ENCODE measurements at places on chromosomes 1 and 21.

- no peak for DNase-seq
Measured at GRCh38 chr1:162930976-162931560, 70.1 kb upstream of the CCDC190 start.

DNA sequence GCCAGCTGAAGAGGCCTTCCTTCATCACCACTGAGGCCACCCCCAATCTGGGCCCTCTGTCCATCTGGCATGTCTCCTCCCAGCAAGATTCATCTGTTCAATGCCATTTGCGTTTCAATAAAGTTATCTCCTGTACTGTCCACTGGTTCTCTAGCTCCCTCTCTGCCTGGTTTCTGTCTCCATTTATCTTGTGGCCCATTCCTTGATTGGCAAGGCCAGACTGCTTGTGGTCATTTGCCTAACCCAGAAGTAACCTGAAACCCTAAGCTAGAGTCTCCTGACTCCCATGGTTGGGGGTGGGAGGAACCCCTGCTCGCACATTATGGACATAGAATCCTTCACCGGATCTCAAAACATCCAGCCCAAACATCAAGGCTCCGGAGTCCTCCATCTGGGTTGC, 2.1 kb upstream of the IPO9 start:
- no peak for DNase-seq

DNA sequence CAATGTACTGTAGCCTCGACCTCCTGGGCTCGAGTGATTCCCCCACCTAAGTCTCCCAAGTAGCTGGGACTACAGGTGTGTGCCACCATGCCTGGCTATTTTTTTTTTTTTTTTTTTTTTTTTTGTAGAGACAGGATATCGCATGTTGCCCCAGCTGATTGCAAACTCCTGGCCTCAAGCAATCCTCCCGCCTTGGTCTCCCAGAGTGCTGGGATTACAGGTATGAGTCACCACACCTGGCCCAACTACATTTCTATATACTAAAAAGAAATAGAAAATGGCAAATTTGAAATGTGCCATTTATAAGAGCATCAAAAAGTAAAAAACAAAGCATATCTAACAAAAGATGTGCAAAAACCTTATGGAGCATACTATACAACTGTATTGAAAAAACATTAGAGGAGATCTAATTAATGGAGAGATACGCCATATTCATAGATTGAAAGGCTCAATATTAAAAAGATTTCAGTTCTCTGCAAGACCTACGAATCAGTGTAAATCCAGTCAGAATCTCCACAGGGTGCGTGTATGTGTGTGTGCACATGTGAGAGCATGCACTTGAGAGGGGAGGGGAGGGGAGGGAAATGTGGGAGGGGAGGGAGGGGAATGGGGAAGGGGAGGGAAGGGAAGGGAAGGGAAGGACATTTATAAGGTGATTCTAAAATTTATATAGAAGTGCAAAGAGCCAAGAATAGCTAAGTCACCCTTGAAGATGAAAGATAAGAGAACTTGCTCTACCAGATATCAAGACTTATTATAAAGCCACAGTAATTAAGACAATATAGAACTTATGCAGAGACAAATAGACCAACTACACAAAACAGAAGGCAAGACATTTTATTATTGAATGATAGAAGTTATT, 15.5 kb upstream of the PADI4 start:
- DNase-seq = no peak

GRCh38 chr21:44391345-44392091, 38.1 kb downstream of the TRPM2 start:
- DNase-seq = no peak

DNA sequence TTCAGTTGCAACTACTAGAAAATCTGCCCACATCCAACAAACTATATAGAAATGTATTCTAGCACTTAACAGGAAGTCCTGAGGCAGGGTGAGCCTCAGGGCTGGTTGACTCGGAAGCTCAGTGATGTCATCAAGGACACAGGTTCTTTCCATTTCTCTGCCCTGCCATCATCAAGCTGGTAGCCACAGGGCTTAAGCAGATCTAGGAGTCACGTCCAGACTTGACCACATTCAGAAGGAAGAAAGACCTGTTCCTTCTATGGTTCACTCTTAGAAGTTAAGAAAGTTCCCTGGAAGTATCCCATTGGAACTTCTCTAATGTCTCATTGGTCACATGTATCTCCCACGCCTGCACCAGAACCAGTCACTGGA, 438.1 kb downstream of the PRDM2 start:
- no peak for DNase-seq

GRCh38 chr1:67689267-67690017, 4.4 kb downstream of the GADD45A start:
- no peak for DNase-seq

- no peak for DNase-seq
Measured at GRCh38 chr1:231000639-231001038, 21.7 kb downstream of the ARV1 start.

GRCh38 chr1:185720633-185721272, 13.4 kb upstream of the HMCN1 start:
- DNase-seq = no peak

DNA sequence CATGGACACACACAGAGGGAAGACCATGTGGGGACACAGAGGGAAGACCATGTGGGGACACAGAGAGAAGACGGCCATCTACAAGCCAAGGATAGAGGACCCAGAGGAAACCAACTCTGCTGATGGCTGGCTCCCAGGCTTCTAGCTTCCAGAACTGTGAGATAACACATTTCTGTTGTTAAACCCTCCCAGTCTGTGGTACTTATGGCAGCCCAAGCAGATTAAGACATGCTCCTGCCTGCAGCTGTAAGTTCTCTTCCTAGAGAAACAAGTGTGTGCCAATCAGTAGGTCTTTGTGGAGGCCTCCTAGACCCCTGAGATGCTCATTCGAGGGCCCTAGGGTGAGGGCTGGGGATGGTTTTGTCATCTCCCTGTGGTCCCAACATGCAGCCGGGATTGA, 2.7 kb downstream of the AGT start:
- no peak for DNase-seq

GRCh38 chr1:181064011-181064623, 24.4 kb upstream of the IER5 start:
- no peak for DNase-seq

DNA sequence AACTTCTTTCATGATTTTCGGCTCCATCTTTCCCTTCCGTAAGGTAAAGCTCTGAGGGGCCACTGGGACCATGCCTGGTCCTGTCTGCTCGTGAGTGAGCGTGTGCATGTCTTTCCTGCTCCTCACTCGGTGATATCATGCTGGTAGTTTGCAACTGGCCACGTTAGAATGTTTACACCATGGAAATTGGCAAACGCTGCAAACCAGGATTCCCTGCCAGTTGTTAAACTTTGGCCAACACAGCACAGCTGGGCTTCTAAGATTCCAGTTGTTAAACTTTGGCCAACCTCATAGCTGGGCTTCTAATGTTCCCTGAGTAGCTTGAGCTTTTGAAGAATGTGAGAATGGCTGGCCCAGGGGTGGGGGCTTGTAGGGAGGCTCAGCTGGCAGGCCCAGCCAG, 68.0 kb upstream of the ACTL8 start:
- no peak for DNase-seq

GRCh38 chr1:210830034-210831028, 303.6 kb downstream of the KCNH1 start:
- no peak for DNase-seq

GRCh38 chr1:219427989-219428388, 184.9 kb downstream of the ZC3H11B start:
- no peak for DNase-seq

- no peak for DNase-seq
Measured at GRCh38 chr1:156451505-156452160, 48.9 kb downstream of the MEF2D start.

DNA sequence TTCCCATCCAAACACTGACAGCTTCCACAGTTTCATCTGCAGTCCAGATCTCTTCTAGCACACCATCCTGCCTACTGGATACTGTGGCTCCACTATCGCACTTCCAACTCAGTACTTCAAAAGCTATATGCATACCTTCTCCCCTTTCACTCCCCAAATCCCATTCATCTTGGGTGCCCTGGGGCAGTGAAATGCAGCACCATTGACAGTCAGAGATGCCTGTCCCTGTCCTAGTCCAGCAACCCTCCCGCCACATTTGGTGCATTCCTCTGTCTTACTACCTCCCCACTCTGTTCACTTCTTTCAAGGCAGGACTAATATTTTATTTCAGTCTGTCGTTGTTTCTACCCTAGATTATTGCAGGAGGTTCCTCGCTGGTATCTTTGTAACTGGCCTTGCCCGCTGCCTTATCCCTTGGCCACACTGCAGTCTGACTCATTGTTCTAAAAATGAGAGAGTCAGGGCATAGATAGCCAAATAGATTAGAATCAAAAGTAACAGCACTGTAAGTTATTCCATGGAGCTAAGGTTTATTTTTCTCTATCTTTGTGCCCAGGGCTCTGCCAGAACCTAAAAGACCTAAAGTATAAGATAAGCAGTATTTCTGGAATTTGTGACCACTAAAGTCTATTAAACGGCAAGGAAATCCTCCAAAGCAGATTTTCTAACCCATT, 96.7 kb downstream of the ESRRG start:
- DNase-seq = no peak

- no peak for DNase-seq
Measured at GRCh38 chr1:9655836-9656235, 4.3 kb downstream of the PIK3CD start.

DNA sequence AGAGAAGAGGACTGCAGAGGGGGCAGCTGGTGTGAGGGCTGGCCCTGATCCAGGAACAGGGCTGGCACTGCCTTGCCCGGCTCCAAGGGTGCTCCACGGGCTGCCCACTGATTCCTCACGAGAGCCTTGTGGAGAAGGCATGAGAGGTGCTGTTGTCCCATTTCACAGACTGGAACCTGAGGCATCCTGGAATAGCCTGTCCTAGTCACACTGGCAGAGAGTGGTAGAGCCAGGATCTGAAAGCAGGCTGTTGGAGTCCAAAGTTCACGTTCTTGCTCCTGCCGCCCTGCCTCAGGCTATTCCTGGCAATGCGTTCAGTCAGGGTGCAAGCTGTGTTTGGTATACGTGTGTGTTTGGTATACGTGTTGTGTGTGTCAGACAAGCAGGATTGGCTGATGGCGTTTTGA, 1.8 kb downstream of the RER1 start:
- DNase-seq = no peak

DNA sequence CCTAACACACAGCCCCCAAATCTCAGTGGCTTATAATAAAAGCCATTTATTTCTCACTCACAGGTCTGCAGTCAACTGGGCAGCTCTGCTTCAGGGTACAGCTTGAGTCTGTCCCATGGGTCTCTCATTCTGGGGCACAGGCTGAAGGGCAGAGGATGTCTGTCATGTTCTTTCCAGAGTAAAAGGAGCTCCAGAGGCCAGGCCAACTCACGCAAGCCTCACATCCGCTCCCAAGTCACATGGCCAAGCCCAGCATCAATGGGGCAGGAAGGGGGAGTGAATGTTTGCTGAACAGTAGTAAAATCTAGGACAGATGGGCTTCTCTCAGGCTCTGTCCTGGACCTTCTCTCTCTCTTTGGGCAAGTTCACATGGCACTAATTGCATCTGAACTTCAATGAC, 7.1 kb upstream of the SSBP3 start:
- no peak for DNase-seq

- no peak for DNase-seq
Measured at GRCh38 chr1:9510130-9510529, 29.1 kb upstream of the SLC25A33 start.

GRCh38 chr1:248841702-248842395, 3.8 kb downstream of the ZNF672 start:
- DNase-seq = no peak

DNA sequence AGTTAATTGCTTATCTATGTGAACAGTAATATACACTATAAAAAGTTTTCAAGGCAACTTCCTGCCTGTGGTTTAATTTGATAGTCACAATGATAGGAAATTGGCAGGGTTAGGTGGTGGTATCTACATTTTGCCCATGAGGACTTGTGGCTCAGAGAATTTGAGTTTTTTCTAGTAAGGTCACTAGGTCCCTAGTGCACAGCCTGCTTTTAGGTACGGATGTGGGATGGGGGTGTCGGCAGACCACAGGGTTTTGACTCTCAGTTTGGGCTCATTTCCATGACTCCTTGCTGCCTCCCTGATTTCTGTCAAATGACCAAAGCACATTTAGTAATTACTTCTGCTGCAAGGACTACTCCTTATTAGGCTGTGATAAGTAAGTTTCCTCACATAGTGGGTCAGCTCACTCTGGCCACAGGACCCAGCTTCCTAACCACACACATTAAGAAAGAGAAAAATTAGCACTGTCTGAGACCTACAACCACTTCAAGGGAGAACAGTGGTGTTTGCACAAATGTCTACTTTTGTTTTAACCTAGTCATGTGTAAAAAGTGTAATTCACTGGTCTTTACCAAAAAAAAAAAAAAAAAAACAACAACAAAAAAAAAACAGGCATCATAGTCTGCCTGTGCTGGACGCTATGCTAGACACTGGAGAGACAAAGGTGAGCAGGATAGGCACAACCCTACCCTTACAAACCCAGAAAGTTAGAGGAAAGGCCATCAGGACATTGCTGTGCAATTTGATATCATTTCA, 43.7 kb downstream of the MRPL39 start:
- peak; percentile 63 for DNase-seq

DNA sequence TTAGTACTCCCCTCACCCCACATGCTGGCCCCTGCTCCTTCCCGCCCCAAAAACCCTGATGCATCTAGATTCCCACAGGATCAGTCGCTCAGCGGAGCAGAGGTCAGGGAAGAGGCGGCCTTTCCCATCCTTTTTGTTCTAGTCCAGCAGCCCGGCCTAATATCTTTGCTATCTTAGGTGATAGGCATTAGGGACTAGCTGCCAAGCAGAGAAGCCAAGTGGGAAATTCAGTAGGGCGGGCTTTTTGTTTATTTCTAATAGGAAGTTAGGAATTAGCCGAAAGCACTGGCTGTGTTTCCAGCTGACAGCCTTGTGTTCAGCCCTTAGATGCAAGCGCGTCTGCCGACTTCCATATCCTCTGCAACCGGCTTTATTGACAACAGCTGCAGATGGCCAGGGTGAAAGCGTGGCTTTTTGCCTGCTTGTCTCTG, 59.0 kb upstream of the BCAR3 start:
- DNase-seq = no peak

GRCh38 chr1:13699936-13700520, at the start of gene PRDM2:
PRDM2 (plus strand) TSS chr1:13700188; CDS start chr1:13715606, 15,418 bp downstream.
- DNase-seq = peak; percentile 62

GRCh38 chr1:88883156-88883555, 8.2 kb downstream of the GTF2B start:
- no peak for DNase-seq

GRCh38 chr1:2805801-2806430, 4.4 kb upstream of the TTC34 start:
- DNase-seq = no peak

- no peak for DNase-seq
Measured at GRCh38 chr1:220335668-220336067, 63.4 kb upstream of the RAB3GAP2 start.

- DNase-seq = no peak
Measured at GRCh38 chr1:165235777-165236291, 120.7 kb downstream of the LMX1A start.

DNA sequence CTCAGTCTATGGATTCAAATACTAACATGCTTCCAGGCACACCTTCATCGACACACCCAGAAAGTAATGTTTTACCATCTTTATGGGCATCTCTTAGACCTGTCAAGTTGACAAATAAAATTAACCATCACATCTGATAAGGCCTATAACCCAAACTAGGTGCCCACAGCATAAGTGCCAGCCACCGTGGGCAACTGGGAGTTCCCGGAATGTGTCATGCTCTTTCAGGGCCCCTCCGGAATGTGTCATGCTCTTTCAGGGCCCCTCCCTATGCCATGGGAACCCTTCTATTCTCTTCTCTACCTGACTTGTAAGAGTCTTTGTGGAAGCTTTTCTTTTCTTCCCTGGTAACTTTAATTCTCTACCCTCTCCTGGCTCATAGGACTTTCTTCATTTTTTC, 26.6 kb downstream of the KRTAP24-1 start:
- DNase-seq = no peak
